ENCODE measurements at places on chromosomes 5 and 9.

DNA sequence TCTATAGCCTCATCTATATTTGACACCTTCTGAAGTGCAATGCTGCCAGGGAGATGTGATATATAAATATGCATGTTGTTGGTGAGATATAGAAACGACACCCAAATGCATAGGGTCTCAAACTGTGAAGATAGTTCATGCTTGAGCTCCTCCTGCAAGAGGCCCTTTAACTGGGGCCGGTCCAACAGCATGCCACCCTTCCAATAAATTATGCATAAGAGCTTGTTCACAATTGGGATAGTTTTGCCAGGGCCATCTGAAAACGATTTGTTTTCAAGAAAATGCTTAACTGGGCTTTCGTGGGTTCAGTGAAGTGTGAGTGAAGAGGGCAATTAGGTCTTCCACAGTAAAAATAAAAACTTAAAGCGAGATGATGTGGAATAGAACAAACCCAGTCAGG lies 424.2 kb upstream of the WWC1 start:
- DNase-seq = no peak

GRCh38 chr9:347667-348292 lies 133.1 kb downstream of the DOCK8 start:
- DNase-seq = peak; percentile 70

DNA sequence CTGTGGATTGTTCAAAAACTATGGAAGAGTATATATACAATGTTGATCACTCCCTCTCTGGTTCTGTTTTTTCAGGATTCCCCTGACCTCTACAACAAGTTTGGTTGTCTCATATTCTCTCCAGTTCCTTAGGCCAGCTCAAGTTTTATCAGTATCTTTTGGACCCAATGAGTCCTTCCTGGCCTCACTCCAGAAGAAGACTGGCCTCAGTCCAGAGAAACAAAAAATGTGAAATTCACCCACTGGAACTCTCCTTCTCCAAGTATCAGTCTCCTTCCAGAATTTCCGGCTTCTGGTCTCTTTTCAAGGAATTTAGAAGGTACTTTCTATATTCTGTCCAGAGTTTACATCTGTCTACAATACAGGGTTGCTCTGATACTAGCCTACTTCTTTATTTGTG lies 537.8 kb upstream of the FTMT start:
- DNase-seq = no peak

DNA sequence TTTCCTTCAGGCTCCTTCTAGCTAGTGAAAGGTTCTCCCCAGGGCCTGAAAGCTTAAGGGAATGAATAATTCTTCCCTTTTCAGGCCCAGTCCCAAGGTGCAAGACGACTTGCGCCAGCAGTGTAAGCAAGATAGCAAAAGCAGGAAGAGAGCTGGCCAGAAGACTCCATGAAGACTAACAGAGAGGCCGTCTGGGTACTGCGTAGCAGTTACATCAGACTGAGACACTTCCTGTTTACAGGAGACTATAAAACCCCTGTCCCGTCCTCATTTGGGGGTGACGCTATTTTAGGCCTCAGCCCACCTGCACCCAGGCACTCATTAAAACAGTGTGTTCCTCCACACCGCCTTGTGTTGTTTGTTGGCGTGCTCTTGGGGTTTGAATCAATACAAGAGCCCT lies 90.7 kb upstream of the MOCS2 start:
- no peak for DNase-seq

DNA sequence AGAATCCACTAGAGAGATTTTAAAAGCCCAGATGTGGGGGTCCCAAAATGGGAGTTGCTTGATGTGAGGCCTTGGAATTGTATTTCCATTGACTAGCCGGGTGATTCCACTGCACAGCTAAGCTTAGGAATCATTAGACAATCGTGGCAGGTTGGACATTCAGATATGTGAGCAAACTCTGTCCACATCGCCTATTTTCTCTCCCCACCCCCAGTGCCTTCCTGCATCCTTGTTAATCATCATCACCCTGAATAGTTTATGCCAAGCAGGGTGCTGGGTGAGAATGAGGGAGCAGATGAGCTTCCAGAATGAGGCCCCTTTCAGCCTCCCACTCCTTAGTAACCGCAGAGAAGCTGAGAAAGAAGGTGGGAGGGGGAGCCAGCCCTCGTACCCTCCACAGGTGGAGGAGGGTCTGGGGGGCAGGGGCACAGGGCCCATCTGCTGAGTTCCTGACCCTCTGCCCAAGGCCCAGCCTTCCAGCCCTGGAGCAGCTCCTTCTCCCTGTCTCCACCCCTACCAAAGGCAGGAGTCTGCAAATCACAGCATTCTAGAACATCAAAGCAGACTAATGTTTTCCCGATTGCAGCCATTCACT lies 7.7 kb upstream of the TCOF1 start:
- peak; percentile 64 for DNase-seq

- peak; percentile 25 for DNase-seq
Observed at GRCh38 chr9:126705767-126706697, 92.3 kb downstream of the LMX1B start.

- DNase-seq = no peak
Observed at GRCh38 chr5:176800024-176800423, 10.3 kb upstream of the UNC5A start.

- DNase-seq = peak; percentile 40
Observed at GRCh38 chr9:76374783-76375559, 19.3 kb downstream of the RFK start.

DNA sequence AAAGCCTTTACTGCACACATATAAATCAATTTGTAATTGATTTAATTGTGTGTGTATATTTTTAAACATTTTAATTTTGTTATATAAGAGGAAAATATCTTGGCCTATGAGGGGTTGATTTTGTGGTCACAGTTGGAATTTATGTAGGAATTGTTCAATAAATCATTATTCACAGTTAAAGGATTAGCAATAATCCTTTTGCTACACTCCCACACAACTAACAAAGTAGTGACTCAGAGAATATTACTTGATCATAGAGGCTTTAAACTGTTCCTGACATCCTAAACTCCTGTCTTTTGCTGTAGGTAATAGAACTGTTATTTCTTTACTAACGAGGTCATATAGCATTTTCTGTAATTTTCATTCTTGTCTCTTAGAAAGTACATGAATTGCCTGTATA lies 95.5 kb downstream of the ZCCHC7 start:
- DNase-seq = no peak

DNA sequence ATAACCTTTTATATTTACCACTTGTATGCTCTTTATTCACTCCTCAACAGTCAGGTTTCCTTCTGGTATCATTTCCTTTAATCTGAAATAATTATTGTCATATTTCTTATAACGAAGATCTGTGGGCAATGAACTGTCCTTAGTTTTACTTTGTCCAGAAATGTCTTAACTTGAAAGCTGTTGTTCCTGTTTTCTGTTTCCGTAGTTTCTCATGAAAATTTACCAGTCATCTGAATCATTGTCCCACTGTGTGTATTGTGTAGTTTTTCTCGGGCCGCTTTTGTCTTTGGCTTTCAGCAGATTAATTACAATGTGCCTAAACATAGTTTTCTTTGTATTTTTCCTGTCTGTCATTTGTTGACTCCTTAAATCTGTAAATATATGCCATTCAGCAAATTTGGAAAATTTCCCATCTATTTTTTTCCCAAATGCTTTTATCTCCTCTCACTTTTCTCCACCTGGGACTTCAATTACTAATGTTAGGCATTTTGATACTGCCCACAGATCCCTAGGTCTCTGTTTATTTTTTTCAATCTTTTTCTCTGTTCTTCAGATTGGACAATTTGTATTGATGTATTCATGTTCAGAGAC lies 74.9 kb downstream of the PDE8B start:
- no peak for DNase-seq

DNA sequence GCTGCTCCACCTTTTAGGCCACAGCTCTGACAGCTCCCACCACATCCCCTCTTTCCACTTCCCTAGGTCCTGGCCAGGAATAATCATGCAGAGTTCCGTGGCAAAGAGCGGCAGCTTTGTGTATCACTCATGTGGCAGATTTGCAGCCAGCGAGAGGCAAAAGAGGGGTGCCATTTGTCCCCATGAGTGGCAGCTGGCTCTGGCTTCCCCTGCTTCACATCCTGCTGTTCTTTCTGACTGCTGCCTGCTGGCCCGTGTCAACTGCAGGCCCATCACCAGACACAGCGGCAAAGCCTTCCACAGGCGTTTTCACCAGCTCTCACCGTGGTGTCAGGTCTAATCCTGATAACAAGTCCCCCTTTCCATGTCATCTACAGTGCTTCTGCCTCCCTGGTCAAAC lies 430.6 kb upstream of the DAP start:
- DNase-seq = peak; percentile 30

GRCh38 chr5:38605610-38606009 lies 49.2 kb upstream of the LIFR start:
- no peak for DNase-seq

GRCh38 chr9:127308652-127309434 lies 44.3 kb downstream of the GARNL3 start:
- no peak for DNase-seq

DNA sequence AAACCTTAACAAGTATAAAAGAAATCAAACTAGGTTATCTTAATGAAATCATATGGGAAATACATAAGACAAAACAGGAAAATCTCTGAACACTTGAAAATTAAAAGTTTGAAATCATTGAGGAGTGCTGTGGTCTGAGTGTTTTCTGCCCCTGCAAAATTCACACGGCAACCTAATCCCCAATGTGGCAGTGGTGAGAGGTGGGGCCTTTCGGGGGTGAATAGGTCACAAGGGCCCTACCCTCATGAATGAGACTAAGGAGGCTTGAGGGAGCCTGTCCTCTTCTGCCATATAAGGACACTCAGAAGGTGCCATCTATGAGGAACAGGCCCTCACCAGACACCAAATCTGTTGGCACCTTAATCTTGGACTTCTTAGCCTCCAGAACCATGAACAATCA lies 10.7 kb downstream of the CAMSAP1 start:
- DNase-seq = no peak

- DNase-seq = no peak
Observed at GRCh38 chr9:126523611-126524111, 90.1 kb upstream of the LMX1B start.

- peak; percentile 67 for DNase-seq
Observed at GRCh38 chr5:55438998-55439397, 95.8 kb downstream of the PLPP1 start.

- peak; percentile 6 for DNase-seq
Observed at GRCh38 chr9:29214690-29215253, 1641.5 kb upstream of the C9orf72 start.

GRCh38 chr9:92100237-92100911 lies 14.8 kb downstream of the SPTLC1 start:
- DNase-seq = no peak

GRCh38 chr5:165525271-165525670 lies 2019.9 kb downstream of the MAT2B start:
- DNase-seq = no peak

DNA sequence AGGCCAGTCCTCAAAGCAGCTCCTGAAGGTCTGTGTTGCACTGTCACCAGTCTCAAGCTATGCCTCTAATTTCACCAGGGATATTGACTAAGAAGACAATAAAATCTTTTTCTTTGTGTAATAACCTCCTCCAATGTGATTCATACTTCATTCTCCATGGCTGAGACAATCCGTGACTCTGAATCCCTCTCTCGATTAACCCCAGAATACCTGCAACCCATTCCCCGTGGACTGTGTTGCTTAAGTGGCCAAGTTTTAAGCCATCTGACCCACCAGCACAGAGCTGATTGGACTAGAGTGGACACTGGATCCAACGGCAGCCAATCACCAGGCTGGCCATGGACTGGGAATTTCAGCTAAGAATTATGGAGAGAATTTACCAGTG lies 5.4 kb upstream of the CCIN start:
- DNase-seq = no peak

DNA sequence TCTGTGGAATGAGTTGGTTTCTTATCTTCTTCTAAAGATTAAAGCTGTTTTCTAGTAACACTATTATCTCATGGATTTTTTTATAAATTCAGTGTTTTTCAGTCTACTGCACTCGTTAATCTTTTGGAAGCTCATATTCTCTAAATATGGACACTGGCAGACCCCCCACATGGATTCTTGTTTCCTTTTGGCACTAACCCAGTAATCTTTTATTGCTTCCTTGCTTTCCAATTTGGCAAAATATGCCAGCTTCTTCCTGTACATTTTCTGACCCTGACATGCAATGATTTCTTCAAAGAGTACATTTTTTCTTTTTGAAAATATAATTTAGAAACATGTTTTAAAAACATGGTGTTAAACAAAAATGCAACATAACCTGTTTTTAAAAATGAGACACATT lies 474.2 kb upstream of the FTMT start:
- DNase-seq = no peak

- no peak for DNase-seq
Observed at GRCh38 chr5:146599261-146599660, 83.3 kb upstream of the GPR151 start.

- DNase-seq = peak; percentile 70
Observed at GRCh38 chr5:78509884-78510769, 138.4 kb downstream of the LHFPL2 start.

DNA sequence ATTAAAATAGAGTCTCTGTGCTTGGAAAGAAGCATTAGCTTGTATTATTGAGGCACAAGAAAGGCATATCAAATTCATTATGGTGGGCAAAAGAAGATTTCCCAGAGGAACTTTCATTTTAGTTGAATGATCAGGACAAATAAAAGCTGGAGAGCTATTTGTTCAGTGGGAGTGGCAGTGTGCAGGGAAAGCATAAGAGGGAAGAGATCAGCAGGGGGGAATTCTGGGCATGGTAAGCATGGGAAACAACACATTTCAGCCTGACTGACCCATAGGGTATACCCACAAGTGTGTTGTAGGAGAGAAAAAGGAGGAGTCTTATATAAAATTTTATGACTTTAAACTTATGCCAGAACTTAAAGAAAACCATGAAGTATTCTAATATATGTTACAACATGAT lies 167.7 kb upstream of the RASA1 start:
- no peak for DNase-seq

- no peak for DNase-seq
Observed at GRCh38 chr5:67879620-67880510, 335.7 kb upstream of the PIK3R1 start.

DNA sequence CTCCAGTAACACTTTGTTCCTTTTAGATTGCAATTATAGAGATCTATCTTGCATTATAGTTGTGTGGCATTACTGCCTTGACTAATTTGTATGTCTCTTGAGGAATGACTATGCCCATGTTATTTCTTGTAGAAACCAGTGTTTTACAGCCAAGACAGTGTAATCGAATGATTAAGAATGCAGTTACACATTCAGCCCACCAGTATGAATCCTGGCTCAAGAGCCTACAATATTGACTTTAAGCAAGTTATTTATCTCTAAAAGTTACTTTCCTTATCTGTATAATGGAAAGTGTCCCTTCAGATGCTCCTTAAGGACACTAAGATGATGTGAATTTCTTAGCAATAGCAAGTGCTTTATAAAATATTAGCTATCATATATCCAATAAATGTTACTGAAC lies 9.7 kb upstream of the SNX24 start:
- no peak for DNase-seq

- DNase-seq = no peak
Observed at GRCh38 chr5:79297661-79298060, 61.7 kb downstream of the JMY start.

Data from Ammon's horn (tissue), 1 donor.